ENCODE measurements at places on chromosomes 7 and 10.

GRCh38 chr7:140667476-140667875 is 5.3 kb upstream of the ADCK2 start:
- no peak for DNase-seq

- DNase-seq, result no peak
These were observed 36.9 kb upstream of the GSDME start for GRCh38 chr7:24793982-24794648.

- DNase-seq, result no peak
These were observed 66.9 kb downstream of the ZNRF2 start for GRCh38 chr7:30351286-30351685.

GRCh38 chr10:99521765-99522469 is 10.8 kb upstream of the NKX2-3 start:
- no peak for DNase-seq

DNA sequence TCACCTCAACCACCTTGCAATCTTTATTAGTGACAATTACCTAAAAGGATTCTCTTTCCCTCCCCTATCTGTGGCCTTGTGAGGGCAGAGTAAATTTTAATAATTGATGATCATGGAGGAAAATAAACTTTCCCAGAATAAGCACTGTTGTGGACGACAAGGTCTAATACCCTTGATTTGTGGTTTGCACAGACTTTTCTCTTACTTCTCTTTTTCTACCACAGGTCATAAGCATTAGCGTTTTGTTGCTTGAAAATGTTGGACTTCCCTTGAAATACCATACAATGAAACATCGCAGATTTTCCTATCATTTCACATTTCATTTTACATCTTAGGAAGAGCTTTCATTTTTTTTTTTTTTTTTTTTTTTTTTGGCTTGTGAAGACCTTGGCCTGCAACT is 188.1 kb upstream of the TMEM72 start:
- DNase-seq, result no peak

- DNase-seq, result peak; percentile 40
These were observed 26.5 kb downstream of the ASNS start for GRCh38 chr7:97845622-97846203.

DNA sequence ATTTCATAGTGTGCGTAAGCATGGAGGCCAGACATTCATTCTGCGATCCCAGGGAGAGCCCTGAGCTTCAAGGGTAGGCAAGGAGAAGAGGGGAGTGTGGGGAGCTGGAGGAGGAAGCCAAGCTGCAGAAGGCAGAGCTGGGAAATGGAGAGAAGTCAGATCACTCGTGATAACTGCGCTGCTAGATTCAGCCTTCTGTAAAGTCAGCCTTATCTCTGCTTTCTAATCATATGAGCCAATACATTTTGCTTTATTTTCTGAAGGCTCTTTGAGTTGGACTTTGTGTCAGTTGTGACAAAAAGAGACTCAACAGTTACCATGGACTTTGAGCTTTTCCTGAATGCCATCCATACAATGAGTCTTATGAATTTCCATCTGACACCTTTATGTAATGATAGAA is 61.7 kb upstream of the CREB5 start:
- DNase-seq, result no peak

- DNase-seq, result no peak
These were observed 377.1 kb downstream of the HPSE2 start for GRCh38 chr10:98858525-98858924.

GRCh38 chr10:116216676-116217075 is 56.3 kb downstream of the GFRA1 start:
- no peak for DNase-seq

DNA sequence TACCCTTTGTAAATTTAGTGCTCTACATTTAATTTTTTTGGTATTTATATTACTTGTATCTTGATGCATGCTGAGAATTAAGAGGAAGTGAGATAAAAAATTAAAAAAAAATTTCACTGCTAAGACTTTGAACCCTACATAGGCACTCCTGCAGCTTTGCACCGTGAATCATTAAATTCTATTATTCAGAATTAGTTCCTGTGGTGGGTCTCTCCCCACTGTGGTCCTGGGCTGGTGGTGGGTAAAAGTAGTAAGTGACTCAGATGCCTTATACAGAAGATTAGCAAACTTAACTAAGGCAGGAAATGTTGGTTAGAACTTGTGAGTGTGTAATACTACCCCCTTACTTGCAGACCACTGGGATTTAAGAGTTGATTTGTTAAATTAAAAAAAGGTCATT is 72.6 kb downstream of the AP3M1 start:
- DNase-seq, result peak; percentile 95

DNA sequence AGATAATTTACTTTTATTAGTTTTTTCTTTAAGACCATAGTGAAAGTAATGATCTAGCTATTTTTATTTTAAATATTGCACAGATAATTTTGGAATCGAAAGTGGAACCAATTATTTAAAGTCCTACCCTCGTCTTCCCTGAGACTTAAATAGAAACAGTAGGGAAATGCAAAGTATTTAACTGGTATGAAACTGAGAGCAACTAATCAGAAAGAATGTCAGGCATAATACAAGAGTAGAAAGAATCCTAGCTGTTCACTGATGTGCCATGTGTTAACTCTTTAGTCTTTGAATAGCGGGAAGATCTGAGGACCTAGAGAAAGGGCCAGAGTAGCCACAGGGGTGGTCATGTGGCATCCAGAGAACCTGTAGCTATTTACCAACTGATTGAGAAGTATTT is 630.0 kb downstream of the NRG3 start:
- no peak for DNase-seq

DNA sequence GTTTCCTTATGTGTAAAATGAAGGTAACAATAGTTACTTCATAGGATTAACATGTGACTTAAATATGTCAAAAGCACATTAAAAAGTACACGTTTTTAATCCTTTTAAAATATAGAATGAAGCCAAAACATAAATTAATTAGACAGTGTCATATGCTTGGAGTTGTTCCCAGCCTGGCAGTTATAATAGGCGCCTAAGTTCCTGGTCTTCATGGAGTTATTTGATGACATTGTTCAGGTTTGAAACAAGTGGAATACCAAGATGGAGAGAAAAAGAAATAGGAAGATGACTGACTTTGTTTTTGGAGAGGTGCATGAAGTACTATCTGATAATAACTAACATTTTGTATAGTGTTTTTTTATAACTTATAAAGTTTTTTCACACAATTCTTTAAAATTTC is 67.3 kb downstream of the ZNRF2 start:
- DNase-seq, result no peak

DNA sequence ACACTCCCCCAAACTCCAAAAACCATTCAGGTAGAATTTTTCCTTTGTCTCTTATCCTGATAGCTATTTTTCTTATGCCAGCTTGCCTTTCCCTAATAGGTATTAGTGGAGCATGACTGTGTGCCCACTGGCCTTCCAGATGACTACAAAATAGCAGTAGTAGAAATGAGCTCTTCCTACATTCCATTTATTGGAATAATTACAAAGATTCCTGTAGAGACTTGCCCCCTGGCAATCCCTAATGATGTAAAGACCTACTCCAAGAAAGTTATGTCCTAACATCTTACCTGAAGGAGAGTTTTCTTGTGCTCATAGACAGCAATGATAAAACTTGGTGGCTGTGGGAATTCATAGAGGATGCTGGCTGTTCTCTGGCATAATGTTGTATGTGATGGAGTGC is 501.8 kb downstream of the GATA3 start:
- no peak for DNase-seq

GRCh38 chr10:58189269-58189668 is 78.4 kb downstream of the IPMK start:
- peak; percentile 73 for DNase-seq

DNA sequence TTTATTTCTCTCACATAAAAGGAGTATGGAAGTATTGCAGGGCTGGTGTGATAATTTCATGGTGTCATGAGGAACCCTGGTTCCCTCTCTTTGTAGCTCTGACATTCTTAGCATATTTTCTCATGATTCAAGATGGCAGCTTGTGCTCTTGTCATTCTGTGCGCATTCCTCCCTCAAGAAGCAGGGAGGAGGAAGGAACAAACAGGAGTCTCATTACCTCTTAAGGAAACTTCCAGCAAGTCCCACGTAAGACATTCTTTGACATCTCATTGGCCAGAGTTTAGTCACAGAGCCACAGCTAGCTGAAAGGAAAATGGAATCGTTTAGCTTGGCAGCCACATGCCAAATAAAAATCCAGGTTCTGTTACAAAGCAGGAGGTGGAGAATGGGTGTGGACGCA is 546.8 kb downstream of the LRMDA start:
- DNase-seq, result peak; percentile 11

DNA sequence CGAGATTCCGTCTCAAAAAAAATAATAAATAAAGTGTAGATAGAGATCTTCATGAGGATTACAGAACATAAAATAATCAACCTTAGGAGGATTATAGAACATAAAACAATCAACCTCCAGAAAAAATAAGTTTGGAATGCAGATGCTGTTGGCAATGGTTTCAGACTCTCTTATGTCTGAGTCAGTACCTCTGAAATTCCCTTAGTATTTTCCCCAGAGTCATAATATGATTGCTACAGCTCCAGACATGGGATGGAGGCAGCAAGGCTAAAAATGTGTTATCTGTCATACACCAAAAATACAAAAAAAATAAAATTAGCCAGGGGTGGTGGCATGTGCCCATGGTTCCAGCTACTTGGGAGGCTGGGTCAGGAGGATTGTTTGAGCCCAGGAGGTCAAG is 22.2 kb downstream of the CADPS2 start:
- no peak for DNase-seq

- no peak for DNase-seq
These were observed 87.5 kb downstream of the ELFN1 start for GRCh38 chr7:1757601-1758000.

Data from fibroblast of lung (primary cell).